ENCODE measurements at places on chromosomes 3 and 15.

- no peak for DNase-seq
Measured at GRCh38 chr3:30539772-30540171, 66.6 kb upstream of the TGFBR2 start.

GRCh38 chr3:168314166-168314565, 218.4 kb upstream of the GOLIM4 start:
- DNase-seq: no peak

DNA sequence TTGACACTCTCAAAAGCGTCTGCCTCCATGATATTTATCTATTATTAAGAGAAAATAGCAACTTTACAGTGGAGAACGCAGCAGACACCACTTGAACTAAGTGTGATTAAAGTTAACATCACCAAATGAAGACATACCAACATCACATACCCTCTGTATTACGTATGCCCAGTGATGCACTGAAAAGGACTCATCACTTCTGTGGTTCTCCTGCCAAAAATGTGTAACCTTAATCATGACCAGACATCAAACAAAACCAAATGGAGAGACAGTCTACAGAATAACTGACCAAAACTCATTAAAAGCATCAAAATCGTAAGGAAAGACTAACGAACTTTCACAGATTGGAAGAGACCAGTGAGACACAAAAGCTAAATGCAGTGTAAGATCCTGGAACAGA, 103.2 kb downstream of the PPP2R3A start:
- no peak for DNase-seq

- DNase-seq: no peak
Measured at GRCh38 chr15:64813075-64813474, 12.4 kb downstream of the PIF1 start.

GRCh38 chr3:103767635-103768034, 1332.8 kb downstream of the ZPLD1 start:
- DNase-seq: no peak

DNA sequence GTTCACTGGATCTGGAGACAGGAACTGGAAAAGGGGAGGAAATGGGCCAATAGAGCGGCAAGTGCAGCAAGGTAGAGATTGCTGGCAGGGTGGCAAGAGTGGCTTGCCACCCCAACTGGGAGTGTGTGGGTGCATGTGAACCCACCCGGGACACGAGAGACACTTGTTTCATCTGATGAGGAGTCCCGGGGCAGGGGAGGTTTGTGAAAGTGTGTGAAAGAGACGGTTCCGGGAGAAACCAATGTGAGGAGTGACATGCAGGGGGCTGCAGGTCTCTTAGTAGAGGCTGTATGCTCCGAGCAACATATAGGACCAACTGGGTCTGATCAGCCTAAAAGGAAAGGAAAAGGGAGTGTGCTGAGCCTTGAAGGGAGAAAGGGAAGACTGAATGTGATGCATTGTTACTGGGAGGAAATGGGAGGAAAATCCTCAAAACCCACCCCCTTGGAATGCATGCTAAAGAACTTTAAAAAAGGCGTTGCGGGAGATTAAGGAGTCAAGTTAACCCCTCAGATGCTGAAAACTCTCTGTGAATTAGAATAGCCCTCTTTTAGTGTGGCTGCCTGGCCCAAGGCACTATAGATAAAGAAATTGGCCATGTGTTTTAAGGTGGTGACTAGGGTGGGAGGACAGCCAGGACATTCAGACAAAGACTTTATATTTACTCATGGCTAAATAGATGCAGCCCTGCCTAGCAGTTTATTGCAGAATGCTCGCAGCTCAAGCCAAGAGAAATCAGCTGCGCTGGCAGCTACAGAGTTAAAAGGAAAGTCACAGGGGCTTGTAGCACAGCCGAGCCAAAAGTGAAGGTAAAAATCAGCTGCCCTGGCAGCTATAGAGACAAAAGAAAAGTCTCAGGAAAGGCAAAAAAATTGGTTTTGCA, 9.1 kb upstream of the SLC9C1 start:
- DNase-seq: no peak

GRCh38 chr3:139457066-139457465, 19.2 kb downstream of the RBP2 start:
- DNase-seq: no peak

DNA sequence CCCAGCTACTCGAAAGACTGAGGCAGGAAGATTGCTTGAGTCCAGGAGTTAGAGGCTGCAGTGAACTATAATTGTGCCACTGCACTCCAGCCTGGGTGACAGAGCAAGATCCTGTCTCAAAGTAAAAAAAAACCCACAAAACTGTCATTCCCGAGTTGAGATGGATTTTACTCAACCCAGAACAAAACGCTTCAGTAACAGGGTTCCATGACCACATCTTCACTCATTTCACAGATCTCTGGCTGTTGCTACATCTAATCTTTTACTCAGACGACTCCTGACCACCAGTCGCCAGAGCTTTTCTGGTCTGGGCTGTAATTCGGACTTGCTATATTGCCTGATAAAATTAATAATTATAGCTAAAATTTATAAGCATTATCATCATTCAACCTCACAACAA, 2.4 kb downstream of the DRD3 start:
- no peak for DNase-seq

- no peak for DNase-seq
Measured at GRCh38 chr15:52523192-52523591, 5.5 kb downstream of the MYO5A start.

- no peak for DNase-seq
Measured at GRCh38 chr3:128062033-128062745, 10.0 kb downstream of the SEC61A1 start.

DNA sequence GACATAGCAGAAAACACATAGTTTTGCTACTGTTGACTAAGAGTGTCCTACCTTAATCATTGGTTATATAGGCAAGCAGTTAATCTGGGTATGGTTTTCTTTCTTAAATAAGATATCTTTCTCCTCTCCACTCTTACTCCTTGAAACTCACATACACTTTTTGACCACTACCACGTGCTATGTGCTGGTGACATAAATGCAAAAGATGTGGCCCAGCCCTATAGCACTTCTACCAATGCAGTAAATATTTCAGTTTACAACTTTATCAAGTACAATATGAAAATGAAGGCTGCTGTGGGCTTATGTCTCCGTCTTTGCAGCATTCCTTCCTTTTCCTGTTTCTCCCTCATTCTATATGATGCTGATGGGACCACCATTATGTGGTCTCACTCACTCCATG, 410.2 kb upstream of the CFAP20DC start:
- DNase-seq: no peak

DNA sequence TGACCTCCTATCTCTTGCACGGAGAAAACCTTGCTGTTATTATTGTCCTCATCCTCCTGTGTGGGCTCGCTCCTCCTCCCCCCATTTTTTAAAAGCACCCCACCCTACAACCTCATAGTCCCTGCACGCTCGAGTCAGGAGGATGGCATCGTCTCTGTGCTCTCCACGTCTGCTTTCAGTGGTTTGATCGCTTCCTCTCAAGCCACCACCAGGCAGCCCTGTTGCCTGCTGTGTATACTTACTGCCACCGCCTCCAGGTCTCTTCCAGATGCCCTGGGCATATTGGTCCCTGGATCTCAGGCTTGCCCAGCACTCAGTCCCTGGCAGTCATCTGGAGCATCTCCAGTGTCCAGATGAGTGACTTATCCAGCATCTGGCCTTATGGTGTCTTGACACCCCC, 42.1 kb upstream of the GCNT3 start:
- no peak for DNase-seq

DNA sequence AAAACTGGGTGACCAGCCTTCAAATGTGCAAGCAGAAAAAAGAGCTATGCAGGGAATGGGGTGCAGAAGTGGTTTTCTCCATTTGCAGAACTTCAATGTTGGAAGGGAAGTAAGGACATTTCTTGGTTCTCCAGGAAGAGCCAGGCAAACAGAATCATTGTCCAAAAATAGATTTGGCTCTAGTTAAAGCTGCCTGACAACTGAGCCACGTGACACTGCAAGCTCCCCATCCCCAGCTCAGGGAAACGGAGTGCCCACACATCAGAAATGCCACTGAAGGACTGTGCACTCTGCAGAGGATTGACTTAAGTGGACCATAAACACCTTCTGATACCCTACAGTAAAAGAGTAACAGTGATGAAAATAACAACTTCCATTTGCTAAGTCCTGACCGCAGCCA, 195.6 kb upstream of the NSMCE3 start:
- DNase-seq: no peak

- no peak for DNase-seq
Measured at GRCh38 chr3:25563601-25564000, 101.1 kb downstream of the TOP2B start.

GRCh38 chr3:149971403-149972075, 844 bp upstream of the PFN2 start:
- peak; percentile 27 for DNase-seq

GRCh38 chr3:164723396-164723795, 354.9 kb downstream of the SI start:
- no peak for DNase-seq

DNA sequence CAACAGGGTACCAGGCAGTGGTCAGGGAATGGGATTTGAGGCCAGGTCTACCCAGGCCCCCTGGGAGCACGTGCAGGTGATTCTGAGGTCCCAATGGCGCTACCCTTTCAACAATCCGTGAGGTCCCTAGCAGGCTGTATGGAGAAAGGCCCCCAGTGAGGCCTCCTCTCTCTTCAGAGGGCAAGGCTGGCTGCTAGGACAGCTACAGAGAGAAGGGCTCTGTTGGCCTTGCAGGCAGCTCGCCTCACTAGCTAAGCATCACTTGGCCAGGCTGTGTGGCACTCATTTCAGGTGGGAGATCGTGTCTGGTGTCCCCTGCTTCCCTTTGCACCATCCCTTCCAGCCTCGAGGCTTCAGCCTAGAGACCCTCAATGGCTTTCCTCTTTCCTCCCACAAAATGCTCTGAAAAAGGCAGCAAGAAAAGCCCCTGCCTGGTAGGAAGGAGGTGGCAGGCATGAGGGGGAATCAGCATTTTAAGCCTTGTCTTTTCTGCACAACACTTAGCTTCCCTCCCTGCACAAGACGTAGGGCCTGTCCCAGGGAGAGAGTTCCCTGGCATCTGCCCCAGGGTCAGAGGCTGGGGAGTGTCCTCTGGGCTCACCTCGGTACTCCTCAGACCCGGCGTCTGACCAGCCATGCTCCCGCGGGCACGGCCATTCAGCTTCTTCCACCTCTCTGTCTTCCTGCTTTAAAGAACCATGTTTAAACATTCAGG, 111.8 kb downstream of the ASB7 start:
- no peak for DNase-seq

DNA sequence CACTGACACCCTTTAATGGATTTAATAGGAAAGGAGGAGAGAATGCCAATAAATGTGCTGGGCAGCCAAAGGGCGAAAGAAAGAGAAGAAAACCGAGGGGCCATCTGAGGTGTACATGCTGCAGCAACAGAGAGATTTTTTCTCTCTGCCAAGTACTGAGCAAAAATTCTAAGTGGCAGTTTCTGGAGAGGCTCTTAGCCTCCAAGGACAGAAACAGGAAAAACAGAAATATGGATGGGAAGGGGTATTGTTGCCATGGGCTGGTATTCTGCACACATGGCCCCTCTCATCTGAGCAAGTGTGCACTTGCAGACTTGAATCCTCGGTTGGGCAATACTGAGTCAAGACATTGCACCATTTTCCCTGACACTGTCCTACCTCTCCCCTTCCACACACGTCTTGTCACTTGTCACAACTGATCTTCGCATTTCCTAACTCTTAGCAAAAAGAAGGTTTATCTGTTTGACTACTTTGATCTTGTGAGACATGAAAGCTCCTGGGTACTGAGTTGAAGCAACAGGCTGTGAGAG, 73.9 kb downstream of the PRICKLE2 start:
- DNase-seq: no peak

DNA sequence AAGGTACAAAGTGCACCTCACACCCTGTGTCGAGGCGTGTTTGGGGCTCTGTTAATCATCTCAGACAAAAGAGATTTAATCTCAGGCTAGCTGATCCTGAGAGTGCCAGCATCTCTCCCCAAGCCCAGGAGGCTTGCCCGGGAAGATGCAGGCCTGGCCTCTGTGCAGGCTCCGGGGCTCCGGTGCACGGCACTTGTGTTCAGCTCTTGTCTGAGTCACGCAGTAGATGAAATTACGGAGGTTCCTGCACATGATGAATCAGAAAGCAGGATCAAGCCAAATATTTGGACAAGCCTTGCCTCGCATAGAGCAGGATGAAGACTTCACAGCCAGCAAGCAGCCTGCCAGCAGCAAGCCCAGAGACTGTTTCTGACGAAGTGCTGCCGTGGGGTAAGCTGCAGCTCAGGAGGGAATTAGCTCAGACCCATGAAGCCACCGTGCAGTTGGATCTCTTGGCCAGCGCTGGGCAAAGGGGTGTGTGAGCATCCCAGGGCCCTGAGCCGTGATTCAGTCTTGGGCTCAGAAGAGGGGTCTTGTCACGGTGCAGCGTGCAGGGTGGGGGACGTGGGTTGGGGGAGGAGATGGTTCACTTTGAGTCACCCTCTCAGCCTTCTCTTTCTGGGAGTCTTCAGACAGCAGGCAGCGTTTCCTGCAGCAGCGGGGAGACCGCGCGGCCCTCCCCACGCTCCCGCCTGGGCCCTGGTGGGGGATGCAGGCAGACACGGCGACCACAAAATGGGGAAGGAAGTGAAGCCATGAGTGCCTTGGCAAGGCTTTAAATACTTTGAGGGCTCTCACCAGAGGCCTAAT, 89.2 kb upstream of the MEF2A start:
- peak; percentile 69 for DNase-seq

GRCh38 chr3:15820911-15821310, 23.1 kb upstream of the ANKRD28 start:
- no peak for DNase-seq

DNA sequence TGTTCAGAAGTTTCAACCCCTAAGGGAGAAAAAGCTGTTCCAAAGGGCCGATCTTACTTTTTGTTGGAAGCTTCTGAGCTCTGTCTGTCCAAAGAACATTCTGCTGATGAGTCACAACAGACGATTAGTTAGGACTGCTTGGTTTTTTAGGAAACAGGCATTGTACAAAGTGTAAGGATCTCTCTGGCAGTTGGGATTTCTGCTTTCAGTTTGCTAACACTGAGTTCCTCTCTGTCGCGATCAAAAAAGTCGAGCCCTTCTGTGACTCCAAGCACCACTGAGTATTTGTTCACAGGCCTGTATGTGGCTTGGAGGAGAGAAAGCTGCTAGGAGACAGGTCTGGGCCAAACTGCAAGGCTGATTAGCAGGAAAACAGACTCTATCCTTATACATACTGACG, 91.8 kb upstream of the PFN2 start:
- no peak for DNase-seq

DNA sequence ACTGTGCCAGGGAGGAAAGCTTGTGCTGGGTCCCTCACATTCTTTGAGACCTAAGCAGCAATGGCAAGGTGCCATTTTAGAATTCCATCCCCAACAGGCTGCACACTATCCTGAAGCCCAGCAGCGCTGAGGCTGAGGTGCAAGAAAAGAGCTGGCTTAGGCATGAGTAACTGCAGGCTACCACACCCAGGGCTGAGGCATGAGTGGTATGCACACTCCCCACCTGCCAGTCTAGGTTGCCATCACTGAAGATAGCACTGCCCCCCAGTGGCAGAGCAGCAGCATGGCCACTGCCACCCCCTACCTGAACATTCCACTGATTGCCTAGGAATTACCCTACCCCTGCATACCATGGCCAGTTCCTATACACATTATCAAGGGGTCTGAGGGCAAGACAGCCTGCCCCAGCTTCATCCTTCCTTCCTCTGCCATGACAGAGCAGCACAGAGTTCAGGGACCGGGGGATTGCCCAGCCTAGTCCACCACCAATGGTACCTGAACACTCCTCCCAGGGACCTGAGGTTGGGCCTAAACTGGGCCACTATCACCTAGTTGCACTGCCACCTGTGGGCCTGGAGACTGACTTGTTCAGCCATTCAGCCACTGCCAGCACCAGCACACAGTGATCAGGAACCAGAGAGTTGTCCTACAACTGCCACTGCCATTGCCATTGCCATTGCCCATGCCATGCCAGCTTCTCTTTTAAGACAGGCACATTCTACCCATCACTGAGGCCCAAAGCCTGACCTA, 129.8 kb downstream of the SATB1 start:
- no peak for DNase-seq

- DNase-seq: no peak
Measured at GRCh38 chr3:196793246-196793645, 53.6 kb downstream of the PAK2 start.

Data from inflammatory macrophage treated with lipopolysaccharide for 1 hour (primary cell).